Right lung (tissue), 10 donors: ENCODE measurements at places on chromosomes 13 and 19. TPM values are rescaled to one million over a fixed set of nuclear protein-coding genes. Genes with fewer than 3 reads are reported as not detected.

DNA sequence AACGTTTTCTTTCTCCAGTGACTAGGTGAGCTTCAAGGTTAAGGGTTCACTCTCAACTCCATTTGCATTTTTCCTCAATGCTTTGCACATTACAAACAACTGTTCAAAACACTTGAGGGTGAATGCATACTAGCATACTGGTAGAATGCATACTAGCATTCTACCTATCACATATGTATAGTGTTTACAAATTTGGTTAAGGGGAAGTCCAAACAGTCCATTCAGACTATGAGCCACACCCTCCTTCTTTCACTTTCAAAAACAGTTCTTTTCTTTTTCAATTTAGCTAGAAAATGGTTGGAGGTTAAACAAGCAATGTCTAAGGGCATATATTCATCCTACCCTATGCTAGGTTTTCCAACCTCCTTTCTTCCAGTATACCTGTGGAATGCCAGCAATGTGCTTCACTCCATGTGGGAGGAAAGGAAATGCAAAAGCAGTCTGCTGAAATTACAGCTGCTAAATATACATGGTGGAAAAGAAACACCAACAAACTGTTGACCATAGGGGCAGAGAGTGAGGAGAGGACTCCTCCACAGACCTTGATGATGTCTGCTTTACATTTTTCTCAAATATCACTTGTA lies 102.6 kb downstream of the DOCK9 start:
- no peak for DNase-seq

DNA sequence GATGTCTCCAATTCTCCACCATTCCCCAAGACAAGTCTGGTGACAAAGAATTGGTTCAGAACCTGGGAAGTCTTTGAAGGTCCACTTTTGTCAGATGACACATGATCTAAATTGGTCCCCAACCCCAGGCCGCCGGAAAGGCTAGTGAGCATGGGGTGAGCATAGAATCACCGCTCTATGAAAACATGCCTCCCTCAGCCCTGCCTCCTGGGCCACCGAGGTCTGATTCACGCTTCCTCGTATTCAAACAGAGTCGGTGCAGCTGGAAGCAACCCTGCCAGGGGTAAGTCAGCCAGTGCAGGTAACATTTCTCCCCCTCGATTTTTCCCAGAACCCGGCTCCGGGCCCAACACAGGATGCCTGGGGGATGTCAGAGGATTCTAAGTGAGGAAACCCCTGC lies 33.9 kb upstream of the KLF2 start:
- no peak for DNase-seq

DNA sequence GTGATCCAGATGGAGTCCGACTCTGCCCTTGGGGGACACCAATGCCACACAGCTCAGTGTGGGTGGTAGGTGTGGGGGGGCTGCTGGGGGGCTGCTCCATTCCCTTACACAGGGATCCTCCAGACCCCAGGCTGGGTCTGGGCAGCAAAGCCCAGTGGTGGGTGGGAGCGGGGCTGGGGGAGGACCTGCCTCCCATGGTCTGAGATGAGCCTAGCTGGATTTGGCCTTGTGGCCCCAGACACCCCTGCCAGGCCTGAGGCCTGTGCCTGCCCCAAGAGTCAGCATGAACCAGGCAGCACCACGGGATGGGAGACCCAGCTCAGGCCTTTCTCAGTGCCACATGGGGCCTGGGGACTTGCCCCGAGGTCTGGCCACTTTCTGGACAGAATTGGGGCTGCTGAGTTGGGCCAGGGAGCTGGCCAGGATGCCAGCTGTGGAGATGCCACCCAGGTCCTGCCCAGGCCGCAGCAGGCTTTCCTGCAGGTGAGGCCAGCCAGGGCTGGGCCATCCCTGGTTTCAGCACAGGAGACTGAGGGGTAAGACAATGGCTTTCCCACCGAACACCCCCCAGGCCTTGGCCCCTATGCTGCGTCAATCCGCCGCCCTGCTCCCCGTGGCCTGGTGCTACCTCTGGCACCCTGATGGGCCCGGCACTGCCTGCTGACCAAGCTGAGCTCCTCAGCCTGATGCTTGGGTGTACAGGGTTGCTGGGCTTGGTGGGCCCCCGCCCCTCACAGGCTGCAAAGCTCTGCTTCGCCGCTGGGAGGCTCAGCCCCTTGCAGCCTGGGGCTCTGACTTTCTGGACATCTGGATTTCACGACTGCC lies 24.2 kb downstream of the CEBPG start:
- no peak for DNase-seq

- DNase-seq, result no peak
Measured at GRCh38 chr13:21753117-21753729, 82.3 kb downstream of the FGF9 start.

- no peak for DNase-seq
Measured at GRCh38 chr19:33938821-33939220, 142.2 kb downstream of the KCTD15 start.

DNA sequence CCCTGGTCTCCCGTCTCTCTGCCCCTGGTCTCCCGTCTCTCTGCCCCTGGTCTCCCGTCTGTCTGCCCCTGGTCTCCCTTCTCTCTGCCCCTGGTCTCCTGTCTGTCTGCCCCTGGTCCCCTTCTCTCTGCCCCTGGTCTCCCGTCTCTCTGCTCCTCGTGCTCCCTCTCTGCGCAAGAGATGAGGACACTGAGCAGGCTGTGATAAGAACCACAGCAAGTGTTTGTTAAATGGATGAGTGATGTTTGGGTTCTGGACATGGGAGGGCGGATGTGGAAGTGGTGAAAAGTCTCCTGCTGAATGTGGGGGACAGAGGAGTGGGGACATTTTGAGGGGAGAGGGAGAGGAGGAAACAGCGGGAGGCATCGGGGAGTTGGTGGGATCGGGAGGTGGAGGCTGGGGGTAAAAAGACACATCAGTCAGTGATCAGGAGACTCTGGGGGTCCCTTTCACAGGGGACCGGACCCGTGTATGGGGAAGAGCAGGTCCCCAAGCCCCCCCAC lies 8.0 kb downstream of the NPAS1 start:
- no peak for DNase-seq

- no peak for DNase-seq
Measured at GRCh38 chr19:14540741-14541525, 11.5 kb downstream of the TECR start.

- no peak for DNase-seq
Measured at GRCh38 chr13:98044301-98044700, 90.8 kb downstream of the IPO5 start.

DNA sequence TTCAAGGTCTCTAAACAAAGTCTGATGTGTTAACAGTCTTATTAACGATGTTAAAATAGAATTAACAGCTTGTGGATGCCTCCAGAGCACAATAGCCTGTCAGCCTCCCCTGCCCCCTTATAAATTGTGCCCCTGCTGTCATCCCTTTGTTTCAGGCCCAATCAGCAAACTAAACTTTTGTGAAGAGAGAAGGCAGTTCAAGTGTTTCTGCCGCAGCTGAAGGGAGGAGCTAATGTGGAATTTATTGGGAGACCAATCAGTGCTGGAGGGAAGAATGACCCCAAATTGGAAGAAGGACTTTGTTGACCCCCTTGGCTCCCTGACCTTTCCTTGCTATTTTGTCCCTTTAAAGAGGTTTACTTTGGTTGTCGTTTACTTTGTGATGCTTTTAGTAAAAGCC lies 160.5 kb downstream of the TM9SF2 start:
- no peak for DNase-seq

GRCh38 chr19:13850910-13851733 lies 25.8 kb upstream of the NANOS3 start:
- DNase-seq, result no peak

GRCh38 chr19:16514383-16515019 lies 18.3 kb downstream of the C19orf44 start:
- DNase-seq, result no peak

DNA sequence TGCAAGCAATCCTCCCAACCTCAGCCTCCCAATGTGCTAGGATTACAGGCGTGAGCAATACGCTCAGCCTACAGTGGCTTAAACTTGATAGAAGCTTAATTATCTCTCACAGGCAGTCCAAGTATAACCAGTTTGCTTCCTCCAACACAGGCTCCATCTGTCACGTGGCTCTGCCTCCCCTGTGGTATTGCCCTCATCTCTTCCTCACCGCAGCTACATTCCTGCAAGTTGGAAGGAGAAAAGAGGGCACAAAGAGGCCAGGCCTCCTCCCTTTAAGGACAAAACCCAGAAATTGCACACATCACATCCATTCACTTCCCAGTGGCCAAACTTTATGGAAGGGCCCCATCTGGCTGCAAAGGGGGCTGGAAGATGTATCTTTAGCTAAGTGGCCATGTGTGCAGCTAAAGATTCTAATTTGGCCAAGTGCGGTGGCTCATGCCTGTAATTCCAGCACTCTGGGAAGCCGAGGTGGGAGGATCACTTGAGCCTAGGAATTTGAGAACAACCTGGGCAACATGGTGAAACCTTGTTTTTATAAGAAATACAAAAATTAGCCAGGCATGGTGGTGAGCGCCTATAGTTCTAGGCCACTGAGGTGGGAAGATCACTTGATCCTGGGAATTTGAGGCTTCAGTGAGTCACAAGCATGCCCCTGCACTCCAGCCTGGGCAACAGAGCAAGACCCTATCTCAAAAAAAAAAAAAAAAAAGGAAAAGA lies 3.1 kb upstream of the SDHAF1 start:
- no peak for DNase-seq

GRCh38 chr19:56974556-56975207 lies 134.2 kb upstream of the PEG3 start:
- DNase-seq, result no peak

- DNase-seq, result no peak
Measured at GRCh38 chr13:113162783-113163685, 4.6 kb downstream of the PROZ start.

- DNase-seq, result no peak
Measured at GRCh38 chr19:3369337-3370213, 3.2 kb downstream of the NFIC start.

- no peak for DNase-seq
Measured at GRCh38 chr19:21603431-21604231, 98.2 kb downstream of the ZNF429 start.

DNA sequence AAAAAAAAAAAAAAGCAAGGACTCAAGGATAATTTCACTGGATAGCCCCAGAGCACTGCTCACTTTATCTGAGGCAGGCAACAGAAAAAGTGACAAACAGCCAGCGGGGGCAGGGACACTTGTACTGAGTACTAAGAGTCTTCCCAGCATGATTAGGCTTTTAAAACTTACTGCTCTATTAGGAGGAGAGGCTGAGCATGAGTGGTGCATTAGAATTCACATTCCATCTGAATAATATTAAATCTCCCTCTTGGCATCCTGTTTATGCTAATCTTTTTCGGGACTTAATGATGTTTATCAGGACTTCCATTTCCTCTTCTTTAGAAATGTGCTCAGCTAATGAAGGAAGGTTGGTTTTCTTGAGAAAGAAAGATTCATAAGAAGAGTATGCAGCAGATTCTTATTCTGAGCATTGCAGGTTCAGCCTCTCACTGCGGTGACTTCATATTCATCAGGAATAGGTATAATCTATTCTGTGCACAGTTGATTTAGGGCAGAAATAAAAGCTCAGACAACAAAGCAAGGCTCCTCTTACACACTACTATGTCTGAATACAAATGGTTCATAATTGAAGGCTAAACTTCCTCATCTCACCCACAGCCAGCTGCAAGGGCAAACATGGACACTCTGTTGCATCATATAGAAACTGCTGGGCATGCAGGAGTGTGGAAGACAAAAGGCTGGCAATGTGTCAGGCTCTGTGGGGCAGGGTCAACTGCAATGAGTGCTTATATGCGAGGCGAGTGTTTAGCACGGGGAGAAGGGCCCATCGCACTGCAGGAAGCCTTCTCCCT lies 107.0 kb downstream of the KL start:
- no peak for DNase-seq

DNA sequence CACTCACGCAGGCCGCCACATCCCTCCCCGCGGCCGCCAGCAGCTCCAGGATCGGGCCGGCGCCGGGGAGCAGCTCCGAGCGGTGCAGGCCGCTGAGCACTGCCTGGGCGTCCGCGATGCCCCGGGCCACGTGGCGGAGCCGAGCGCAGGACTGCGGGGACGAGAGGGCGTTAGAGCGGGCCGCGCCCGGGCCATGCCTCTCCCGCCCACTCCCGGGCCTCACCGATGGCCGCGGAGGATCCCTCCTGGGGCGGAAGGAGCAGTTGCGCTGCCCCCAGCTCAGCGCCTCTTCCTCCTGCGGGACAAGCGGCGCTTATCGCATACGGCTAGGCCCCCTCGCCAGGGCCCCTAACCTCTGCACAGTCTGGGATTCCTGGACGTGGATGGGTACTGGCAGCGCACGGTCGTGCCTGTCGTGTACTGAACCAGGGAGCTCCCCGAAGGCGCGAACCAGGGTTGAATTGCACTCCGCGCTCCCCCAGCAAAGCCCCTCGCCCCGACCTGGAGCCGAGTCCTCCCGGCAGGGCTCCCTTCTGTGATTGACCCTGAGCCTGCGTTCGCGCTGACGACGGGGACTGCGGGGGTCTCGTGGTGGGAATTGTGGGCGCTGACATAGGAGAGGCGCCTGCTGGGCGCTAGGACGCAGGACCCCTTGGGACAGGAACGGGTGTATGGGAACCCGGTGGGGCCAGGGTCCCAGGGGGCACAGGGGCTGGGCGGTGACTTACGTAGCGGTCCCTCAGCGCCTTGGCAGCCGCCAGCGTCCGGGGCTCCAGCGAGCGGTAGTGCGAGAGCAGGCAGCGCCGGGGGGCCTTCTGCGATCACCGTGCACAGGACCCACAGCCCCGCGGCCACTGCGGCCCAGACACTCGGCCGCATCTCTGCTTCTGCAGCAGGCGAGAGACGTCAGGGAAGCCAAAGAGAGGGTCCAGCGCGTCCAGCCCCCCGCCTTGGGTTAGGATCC lies 673 bp downstream of the IFNL4 start:
- DNase-seq, result no peak

The SPC24 gene
- 34.8 TPM for polyA plus RNA-seq

The ATG4D gene
- 23.5 TPM for polyA plus RNA-seq

The NKPD1 gene
- 0.10 TPM for polyA plus RNA-seq

The PTGIR gene
- polyA plus RNA-seq, result 12.2 TPM

The NLRP7 gene
- not detected for polyA plus RNA-seq

The CABP5 gene
- polyA plus RNA-seq, result not detected

The ZNF880 gene
- polyA plus RNA-seq, result 31.5 TPM

The CEACAM7 gene
- 0.22 TPM for polyA plus RNA-seq

The ZNF491 gene
- polyA plus RNA-seq, result 7.6 TPM

The ZNF471 gene
- polyA plus RNA-seq, result 39.0 TPM

The ZNF154 gene
- 40.8 TPM for polyA plus RNA-seq

The ADGRE2 gene
- 0.35 TPM for polyA plus RNA-seq

The VSTM1 gene
- polyA plus RNA-seq, result not detected

The SOX1 gene
- polyA plus RNA-seq, result not detected

The LRRC4B gene
- 11.2 TPM for polyA plus RNA-seq
